ENCODE measurements at places on chromosomes 6 and 20.

DNA sequence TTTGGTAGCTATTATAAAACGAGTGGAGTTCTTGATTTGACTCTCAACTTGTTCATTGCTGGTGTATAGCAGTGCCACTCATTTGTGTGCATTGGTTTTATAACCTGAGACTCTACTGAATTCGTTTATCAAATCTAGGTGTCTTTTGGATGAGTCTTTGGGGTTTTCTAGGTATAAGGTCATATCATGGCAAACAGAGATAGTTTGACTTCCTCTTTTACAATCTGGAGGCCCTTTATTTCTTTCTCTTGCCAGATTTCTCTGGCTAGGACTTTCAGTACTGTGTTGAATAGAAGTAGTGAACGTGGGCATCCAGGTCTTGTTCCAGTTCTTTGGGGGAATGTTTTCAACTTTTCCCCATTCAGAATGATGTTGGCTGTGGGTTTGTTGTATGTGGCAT is 38.8 kb downstream of the SUMO4 start:
- peak; percentile 44 for DNase-seq

DNA sequence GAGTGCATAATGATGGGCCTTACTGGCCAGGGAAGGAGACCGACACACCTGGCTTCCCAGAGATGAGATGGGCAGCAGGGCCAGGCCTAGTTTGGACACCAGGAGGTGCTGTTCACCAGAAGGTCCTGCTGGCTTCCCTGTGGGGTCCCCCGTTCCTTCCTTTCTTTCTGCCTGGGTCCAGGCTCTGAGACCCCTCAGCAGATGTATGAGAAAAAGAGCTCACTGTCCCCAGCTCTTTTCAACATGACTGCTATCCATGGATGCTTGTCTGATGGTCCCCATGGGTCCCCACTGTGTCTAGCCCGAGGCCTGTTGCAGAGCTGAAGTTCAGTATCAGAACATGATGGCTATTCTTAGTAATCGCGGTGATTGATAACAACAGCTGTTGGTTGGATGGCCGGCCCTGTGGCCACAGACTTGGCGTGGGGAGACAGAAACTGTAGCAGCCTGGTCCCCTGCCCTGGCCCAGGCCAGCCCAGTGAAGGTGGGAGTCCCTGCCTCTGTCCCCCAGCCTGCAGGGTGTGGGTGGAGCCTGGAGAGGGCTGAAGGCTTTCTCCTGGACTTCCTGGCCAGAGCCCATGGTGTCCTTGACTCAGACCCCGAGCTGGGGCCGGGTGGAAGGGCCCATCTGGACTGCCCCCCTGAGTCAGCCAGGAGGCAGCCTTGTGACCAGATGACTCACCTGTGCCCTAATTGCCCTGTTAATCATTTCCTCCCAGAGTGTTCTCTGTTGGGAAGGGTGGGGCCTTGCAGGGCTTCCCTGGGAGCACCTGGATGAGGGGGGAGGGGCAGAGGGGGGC is 9.9 kb upstream of the BAK1 start:
- DNase-seq: peak; percentile 62

- peak; percentile 71 for DNase-seq
Observed at GRCh38 chr20:3092611-3093379, 8.3 kb upstream of the AVP start.

- no peak for DNase-seq
Observed at GRCh38 chr20:13501500-13501899, 137.2 kb downstream of the TASP1 start.

DNA sequence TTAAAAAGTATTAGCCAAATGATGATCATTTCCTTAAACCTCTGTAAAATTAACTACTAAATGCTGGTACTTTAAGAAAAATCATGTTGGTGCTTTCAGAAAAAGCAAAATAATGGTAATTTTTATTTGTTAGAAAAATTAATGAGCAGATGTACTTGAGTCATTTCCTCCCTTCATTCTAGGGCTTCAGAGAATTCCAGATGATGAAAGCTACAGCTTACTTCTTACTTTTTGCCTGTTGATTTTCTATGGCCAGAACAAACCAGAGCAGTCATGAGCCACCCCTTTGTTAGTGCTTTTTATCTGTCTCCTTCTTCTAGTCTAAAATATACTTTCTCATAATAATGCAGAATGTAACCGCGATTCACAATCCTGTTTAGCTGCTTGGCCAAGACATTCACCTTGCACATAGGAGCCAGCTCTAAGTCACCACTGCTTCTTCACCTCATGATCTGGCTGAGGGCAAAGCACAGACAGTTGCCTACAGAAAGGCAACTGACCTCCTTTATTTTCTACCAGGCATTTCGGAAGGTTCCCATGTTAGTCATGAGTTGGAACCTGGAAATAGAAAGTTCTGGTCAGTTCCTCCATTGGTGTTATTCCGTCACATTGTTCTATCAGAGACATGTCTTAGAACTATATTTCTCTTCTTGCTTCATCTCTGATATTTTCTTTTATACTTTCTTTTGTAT is 43.5 kb upstream of the TINAG start:
- no peak for DNase-seq

GRCh38 chr6:20236909-20237600 is 24.8 kb upstream of the MBOAT1 start:
- no peak for DNase-seq

- no peak for DNase-seq
Observed at GRCh38 chr20:32991383-32991782, 12.8 kb downstream of the SUN5 start.

- peak; percentile 57 for DNase-seq
Observed at GRCh38 chr6:157669747-157670216, 153.3 kb upstream of the SNX9 start.
